Activated naive CD8-positive, alpha-beta T cell treated with anti-CD3 and anti-CD28 coated beads, Interleukin-2, amount 50 U/mL, for 24 hours (primary cell): ENCODE measurements at places on chromosomes 6 and 20.

- H3K27ac ChIP-seq: no peak overlapping the region
- no peak for DNase-seq
- H3K4me1 ChIP-seq: peaks cover 14% of the 10 kb centered on the region
- no peaks in the 10 kb centered on the region for H3K36me3 ChIP-seq
- H3K4me3 ChIP-seq: no peak overlapping the region
These were observed 6.0 kb downstream of the TREM1 start for GRCh38 chr6:41280381-41281057.

DNA sequence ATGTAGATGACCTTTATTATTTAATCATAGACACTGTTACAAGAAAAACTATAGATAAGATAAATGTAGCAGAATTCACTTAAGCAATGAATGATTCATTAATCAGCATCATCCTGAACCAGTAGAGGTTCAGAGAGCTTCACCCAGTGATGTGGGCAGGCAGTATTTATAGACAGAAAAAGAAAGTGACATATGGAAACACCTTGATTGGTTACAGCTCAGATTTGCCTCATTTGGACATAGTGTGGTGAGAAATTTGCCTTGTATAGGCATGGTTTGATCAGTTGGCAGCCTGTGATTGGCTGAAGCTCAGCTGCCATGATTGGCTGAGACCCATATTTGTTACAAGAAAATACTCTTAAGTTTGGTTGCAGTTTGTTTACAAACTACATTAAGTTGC lies 4.6 kb downstream of the C6orf58 start:
- DNase-seq: no peak
- no peaks in the 10 kb centered on the region for H3K36me3 ChIP-seq
- H3K27me3 ChIP-seq: peaks cover 5% of the 10 kb centered on the region
- H3K4me3 ChIP-seq: no peak overlapping the region
- H3K4me1 ChIP-seq: no peaks in the 10 kb centered on the region
- H3K27ac ChIP-seq: no peak overlapping the region

GRCh38 chr6:74277777-74278186 lies 581.8 kb downstream of the CD109 start:
- no peaks in the 10 kb centered on the region for H3K4me1 ChIP-seq
- DNase-seq: no peak
- no peak overlapping the region for H3K27ac ChIP-seq

- H3K36me3 ChIP-seq: peaks cover 19% of the 10 kb centered on the region
- DNase-seq: peak; percentile 59
- H3K4me1 ChIP-seq: peaks cover 54% of the 10 kb centered on the region
- H3K4me3 ChIP-seq: peak overlapping the region; percentile 90
These were observed 504 bp downstream of the VPS16 start for GRCh38 chr20:2840967-2841531.

- H3K4me3 ChIP-seq: no peak overlapping the region
- no peak overlapping the region for H3K27ac ChIP-seq
- no peak for DNase-seq
- peaks cover 21% of the 10 kb centered on the region for H3K27me3 ChIP-seq
- no peaks in the 10 kb centered on the region for H3K36me3 ChIP-seq
- no peaks in the 10 kb centered on the region for H3K4me1 ChIP-seq
These were observed 63.9 kb downstream of the FBXO5 start for GRCh38 chr6:152918991-152919390.

DNA sequence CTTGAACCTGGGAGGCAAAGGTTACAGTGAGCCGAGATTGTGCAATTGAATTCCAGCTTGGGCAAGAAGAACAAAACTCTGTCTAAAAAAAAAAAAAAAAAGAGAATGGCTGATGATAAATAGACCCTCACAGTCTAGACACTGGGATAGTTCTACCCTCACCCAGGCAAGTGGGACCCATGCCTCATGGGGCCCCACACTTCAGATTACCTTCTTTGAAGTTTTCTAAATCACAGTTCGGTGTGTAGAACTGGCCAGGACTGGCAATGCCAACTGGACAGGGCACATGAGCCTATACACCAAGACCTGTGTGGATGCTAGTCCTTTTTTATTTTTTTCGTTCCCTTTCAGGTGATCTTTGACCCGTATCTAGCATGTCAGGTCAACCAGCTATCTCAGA lies 24.3 kb upstream of the VIP start:
- no peaks in the 10 kb centered on the region for H3K4me1 ChIP-seq
- H3K36me3 ChIP-seq: no peaks in the 10 kb centered on the region
- H3K27me3 ChIP-seq: no peaks in the 10 kb centered on the region
- no peak overlapping the region for H3K4me3 ChIP-seq
- H3K27ac ChIP-seq: no peak overlapping the region
- no peak for DNase-seq

GRCh38 chr6:111806561-111807497 lies 66.4 kb downstream of the FYN start:
- peaks cover 68% of the 10 kb centered on the region for H3K36me3 ChIP-seq
- peaks cover 99% of the 10 kb centered on the region for H3K4me1 ChIP-seq
- no peak for DNase-seq
- H3K4me3 ChIP-seq: peak overlapping the region; percentile 77
- H3K27me3 ChIP-seq: no peaks in the 10 kb centered on the region

DNA sequence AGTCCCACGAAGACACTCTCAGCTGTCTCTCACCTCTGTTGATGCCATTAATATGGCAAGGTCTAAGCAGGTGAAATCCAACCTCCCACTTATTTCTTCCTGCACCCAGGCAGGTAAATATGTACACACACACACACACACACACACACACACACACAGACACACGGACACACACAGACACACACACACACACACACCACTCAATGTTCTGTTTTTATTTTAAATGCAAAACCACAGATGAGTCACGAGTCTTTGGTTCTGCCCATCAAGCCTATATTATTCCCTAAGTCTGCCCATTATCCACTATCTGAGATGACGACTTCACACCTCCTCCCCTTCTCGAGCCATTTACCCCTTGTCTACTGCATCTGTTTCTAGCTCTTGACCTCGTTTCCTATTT lies 344.7 kb downstream of the CDH26 start:
- H3K36me3 ChIP-seq: no peaks in the 10 kb centered on the region
- H3K4me1 ChIP-seq: no peaks in the 10 kb centered on the region
- H3K27me3 ChIP-seq: no peaks in the 10 kb centered on the region
- no peak overlapping the region for H3K27ac ChIP-seq
- H3K4me3 ChIP-seq: no peak overlapping the region

- DNase-seq: no peak
- no peaks in the 10 kb centered on the region for H3K27me3 ChIP-seq
- H3K36me3 ChIP-seq: no peaks in the 10 kb centered on the region
- H3K27ac ChIP-seq: no peak overlapping the region
These were observed 477.9 kb upstream of the MANEA start for GRCh38 chr6:95099410-95099809.

DNA sequence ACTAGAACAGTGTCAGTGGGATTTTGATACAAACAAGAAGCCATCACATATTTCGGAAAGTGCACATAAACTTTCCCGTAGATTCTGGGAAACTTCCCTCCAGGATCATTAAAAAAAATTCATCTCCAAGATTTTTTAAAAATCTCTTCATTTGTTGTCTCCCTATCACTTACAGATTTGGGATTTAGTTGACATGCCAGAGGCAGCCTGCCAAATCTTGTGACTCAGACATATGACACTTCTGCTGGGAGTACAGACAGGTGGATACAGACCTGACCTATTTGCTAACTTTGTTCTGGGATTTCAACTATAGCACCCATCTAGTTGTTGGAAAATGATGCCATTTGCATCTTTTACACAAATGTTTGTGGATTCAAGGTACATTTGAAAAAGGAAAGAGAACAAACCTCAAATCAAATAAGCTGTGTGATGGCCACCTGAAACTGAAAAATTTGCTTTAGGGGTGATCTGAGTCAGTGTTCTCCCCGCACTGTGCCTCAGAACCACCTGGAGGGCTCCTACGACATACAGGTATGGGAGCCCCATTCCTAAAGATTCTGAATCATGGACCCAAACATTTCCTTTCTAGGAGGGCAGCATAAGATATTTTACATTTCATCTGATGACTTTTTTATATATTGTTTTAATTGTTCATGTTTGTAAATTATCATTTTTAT lies 21.9 kb upstream of the CD2AP start:
- H3K36me3 ChIP-seq: no peaks in the 10 kb centered on the region
- H3K27me3 ChIP-seq: peaks cover 2% of the 10 kb centered on the region
- no peak for DNase-seq
- H3K27ac ChIP-seq: no peak overlapping the region

- no peak for DNase-seq
- no peaks in the 10 kb centered on the region for H3K27me3 ChIP-seq
- H3K36me3 ChIP-seq: no peaks in the 10 kb centered on the region
- peaks cover 15% of the 10 kb centered on the region for H3K4me1 ChIP-seq
- H3K4me3 ChIP-seq: no peak overlapping the region
These were observed 80.8 kb upstream of the SLC22A16 start for GRCh38 chr6:110557199-110557598.

- no peaks in the 10 kb centered on the region for H3K4me1 ChIP-seq
- H3K27me3 ChIP-seq: peaks cover 22% of the 10 kb centered on the region
- no peaks in the 10 kb centered on the region for H3K36me3 ChIP-seq
These were observed 7.2 kb downstream of the SSTR4 start for GRCh38 chr20:23042270-23042669.

- peaks cover 2% of the 10 kb centered on the region for H3K27me3 ChIP-seq
- no peak overlapping the region for H3K27ac ChIP-seq
- H3K4me1 ChIP-seq: no peaks in the 10 kb centered on the region
- no peak for DNase-seq
- H3K4me3 ChIP-seq: no peak overlapping the region
These were observed 116.6 kb upstream of the LGSN start for GRCh38 chr6:63436356-63436755.

GRCh38 chr6:92715991-92716390 lies 703.4 kb downstream of the EPHA7 start:
- H3K36me3 ChIP-seq: no peaks in the 10 kb centered on the region
- H3K4me3 ChIP-seq: no peak overlapping the region
- no peak overlapping the region for H3K27ac ChIP-seq
- no peaks in the 10 kb centered on the region for H3K27me3 ChIP-seq
- DNase-seq: no peak

DNA sequence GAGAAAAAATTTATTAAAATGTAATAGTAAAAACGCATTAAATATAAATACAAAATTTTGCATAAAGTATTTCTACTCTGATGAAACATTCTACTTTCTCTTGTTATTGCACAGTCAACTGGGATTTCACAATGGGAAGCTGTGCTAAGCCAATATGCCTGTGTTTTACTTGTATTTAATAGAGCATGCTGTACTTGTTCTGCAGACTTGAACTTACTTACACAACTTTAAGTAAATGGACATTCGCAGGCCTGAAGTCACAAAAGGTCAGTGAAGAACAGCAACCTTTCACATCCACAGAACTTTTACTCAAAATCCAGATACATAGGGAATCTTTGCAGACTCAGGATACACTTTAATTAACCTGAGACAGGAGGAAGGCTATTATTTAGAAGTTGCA lies 409.5 kb downstream of the BTBD3 start:
- no peaks in the 10 kb centered on the region for H3K27me3 ChIP-seq
- H3K4me3 ChIP-seq: no peak overlapping the region
- H3K27ac ChIP-seq: no peak overlapping the region
- no peak for DNase-seq
- H3K36me3 ChIP-seq: no peaks in the 10 kb centered on the region
- H3K4me1 ChIP-seq: no peaks in the 10 kb centered on the region

- no peaks in the 10 kb centered on the region for H3K4me1 ChIP-seq
- H3K27ac ChIP-seq: no peak overlapping the region
- H3K36me3 ChIP-seq: no peaks in the 10 kb centered on the region
- no peak overlapping the region for H3K4me3 ChIP-seq
These were observed 266.2 kb downstream of the TENT5A start for GRCh38 chr6:81486234-81486633.

GRCh38 chr6:18242062-18242851 lies 22.1 kb downstream of the DEK start:
- H3K4me3 ChIP-seq: no peak overlapping the region
- H3K27me3 ChIP-seq: no peaks in the 10 kb centered on the region
- H3K36me3 ChIP-seq: peaks cover 79% of the 10 kb centered on the region
- DNase-seq: no peak
- H3K27ac ChIP-seq: peak overlapping the region; percentile 48

GRCh38 chr20:5168651-5169396 lies 42.0 kb downstream of the CDS2 start:
- H3K36me3 ChIP-seq: peaks cover 2% of the 10 kb centered on the region
- DNase-seq: no peak
- H3K27ac ChIP-seq: peak overlapping the region; percentile 24
- H3K27me3 ChIP-seq: no peaks in the 10 kb centered on the region
- peaks cover 63% of the 10 kb centered on the region for H3K4me1 ChIP-seq

- H3K4me3 ChIP-seq: no peak overlapping the region
- H3K27ac ChIP-seq: no peak overlapping the region
- no peaks in the 10 kb centered on the region for H3K4me1 ChIP-seq
These were observed 60.8 kb upstream of the UNC93A start for GRCh38 chr6:167230288-167230687.

- no peaks in the 10 kb centered on the region for H3K36me3 ChIP-seq
- no peak overlapping the region for H3K4me3 ChIP-seq
- H3K27ac ChIP-seq: no peak overlapping the region
- peaks cover 6% of the 10 kb centered on the region for H3K27me3 ChIP-seq
- H3K4me1 ChIP-seq: no peaks in the 10 kb centered on the region
These were observed 289.2 kb upstream of the CNR1 start for GRCh38 chr6:88455317-88455716.

DNA sequence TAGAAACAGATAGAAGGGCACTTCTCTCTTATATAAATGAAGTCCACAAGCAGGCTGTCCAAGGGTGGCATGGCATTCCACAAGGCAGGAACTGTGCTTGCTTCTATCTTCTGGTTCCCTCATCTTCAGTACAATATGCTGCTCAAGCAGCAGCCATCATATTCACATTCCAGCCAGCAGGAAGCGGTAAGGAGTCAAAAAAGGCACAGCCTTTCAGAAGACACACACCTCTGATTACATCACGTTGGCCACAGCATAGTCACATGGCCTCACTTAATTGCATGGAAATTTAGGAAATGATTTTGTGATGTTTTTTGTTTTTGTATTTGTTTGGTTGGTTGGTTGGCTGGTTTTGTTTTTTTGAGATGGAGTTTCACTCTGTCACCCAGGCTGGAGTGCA lies 19.0 kb downstream of the REM1 start:
- DNase-seq: no peak
- no peaks in the 10 kb centered on the region for H3K36me3 ChIP-seq
- H3K4me3 ChIP-seq: no peak overlapping the region

GRCh38 chr6:112842330-112842685 lies 495.2 kb downstream of the RFPL4B start:
- H3K27ac ChIP-seq: no peak overlapping the region
- DNase-seq: no peak
- no peaks in the 10 kb centered on the region for H3K36me3 ChIP-seq
- H3K27me3 ChIP-seq: no peaks in the 10 kb centered on the region
